ENCODE measurements at places on chromosomes 5 and 9.

GRCh38 chr5:2303431-2304100 lies 420.8 kb upstream of the IRX4 start:
- no peak for DNase-seq

DNA sequence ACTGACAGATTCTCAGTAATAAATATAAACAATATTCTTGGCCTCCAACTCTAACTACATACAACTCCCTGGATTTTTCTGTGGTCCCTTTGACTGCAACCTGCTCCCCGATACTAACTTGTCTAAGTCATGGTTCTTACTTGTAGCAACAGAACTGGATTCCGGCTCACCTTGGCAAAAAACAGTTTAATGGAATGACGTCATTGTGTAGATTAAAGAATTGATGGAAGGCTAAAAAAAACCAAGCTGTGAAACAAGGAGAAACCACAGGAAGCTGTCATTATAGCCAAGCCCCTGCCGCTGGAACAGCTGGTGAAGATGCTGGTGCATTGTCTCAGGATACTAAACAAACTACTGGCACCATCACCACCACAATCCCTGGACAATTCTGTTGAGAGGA lies 11.4 kb upstream of the ADAMTS19 start:
- no peak for DNase-seq

DNA sequence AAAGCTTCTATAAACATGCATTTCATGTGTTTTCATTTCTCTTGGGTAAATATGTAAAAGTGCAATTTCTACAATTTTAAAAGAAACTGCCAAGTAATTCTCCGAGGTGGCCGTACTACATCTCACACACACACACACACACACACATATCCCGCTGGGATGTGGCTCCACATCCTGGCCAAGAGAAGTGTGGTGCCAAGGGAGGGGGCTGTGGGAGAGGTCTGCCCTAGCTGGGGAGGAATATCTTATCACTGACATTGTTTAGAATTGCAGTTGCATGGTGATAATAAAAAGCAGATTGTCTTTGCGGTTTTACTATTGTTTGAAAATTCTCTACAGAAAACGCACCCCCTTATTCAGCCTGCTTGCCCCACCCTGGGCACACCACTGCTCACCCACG lies 558.4 kb downstream of the BNC2 start:
- no peak for DNase-seq

GRCh38 chr5:108720391-108720790 lies 27.3 kb upstream of the FER start:
- no peak for DNase-seq

- DNase-seq, result no peak
Measured at GRCh38 chr5:14442536-14442935, 139.1 kb upstream of the OTULINL start.

GRCh38 chr5:38207343-38207742 lies 51.0 kb upstream of the EGFLAM start:
- DNase-seq, result peak; percentile 68

- DNase-seq, result peak; percentile 40
Measured at GRCh38 chr9:8762479-8763085, 963.0 kb upstream of the DMAC1 start.

DNA sequence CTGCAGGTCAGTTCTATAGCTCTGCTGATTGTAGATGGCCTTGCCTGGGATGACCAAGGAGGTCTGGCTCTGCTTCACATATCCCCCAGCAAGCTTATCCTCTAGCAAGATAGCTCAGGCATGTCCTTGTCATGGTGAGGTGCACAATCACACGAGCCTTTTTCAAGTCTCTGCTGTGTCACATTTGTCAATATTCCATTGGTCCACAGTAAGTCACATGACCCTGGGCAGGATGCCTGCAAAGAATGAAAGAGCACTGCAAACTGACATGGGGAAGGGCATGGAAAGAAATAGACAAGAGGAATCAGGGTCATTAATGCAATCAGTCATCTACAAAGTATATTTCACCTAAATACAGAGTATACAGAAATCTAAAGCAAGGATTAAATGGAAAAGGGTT lies 142.0 kb downstream of the RORB start:
- no peak for DNase-seq
